ENCODE measurements at places on chromosomes 2 and 18.

DNA sequence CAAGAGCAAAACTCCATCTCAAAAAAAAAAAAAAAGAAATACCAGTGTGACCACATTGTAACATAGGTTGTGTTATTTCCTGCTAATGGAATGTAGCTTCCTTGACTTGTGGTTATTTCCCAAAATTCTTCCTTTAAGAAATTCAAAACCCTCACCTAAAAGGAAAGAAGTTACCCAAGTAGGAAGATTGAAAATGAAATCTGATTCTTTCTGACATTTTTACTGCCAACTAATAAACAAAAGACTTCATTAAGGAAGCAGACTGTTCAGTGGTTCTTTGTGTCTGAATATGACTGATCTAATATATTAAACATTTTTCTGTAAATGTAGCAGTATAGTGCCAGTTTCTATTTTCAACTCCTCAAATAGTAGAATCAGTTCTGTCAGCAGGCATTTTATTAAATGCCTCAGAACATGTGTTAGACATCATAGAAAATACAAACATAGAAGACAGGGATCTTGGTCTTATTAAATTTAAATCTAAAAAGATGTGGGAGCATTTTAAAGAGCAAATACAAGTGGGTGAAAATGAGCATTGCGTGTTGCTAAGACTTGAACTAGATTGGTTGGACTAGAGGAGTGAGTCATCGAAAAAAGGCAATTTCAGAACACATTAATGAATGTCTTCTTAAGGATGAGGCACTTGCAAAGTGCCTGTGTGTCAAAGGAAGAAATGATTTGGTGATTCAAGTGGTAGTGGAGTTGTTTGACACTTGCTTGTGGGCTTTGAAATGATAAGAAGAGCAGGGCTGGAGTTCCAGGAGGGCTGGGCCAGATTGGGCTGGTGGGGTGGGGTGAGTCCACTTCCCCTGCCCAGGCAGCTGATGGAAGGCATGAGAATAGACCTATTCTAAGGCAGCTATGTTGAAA, 53.4 kb downstream of the PKP4 start:
- no peak for DNase-seq

DNA sequence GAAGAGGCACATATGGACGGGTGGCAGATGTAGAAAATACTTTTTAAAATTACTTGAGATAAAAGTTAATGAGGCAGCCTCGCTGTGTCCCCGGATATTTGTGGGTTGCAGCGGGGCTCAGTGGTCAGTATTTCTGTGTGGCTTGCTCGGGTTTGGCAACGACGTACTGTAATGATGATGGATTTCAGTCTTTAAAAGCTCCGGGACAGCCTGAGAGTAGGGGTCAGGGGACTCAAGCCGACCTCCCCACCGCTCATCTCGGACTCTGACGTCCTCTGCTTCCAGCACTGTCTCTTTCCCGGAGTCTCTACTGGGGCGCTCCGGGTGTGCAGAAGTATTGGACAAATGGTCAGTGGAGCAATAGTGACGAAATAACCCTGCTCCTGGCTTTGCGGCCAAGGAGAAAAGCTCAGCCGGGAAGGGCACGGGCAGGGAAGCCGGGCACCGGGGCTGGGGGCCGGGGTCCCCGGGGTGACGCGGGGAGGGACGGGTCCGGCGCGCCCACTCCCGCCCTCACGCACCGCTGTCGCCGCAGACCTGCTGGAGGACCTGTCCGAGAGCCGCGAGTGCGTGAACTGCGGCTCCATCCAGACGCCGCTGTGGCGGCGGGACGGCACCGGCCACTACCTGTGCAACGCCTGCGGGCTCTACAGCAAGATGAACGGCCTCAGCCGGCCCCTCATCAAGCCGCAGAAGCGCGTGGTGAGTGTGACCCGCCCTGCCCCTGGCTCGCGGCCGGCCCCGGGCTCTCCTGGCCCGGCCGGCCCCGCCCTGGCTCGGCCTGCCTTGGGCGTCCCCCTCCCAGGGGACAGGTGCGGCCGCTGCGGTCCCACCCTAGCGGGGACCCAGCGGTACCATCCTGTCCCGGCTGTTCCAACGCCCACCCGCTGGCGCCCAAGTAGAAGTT, 7.3 kb downstream of the GATA6 start:
- DNase-seq, result no peak

GRCh38 chr2:137772451-137772850, 191.8 kb upstream of the HNMT start:
- DNase-seq, result no peak

- DNase-seq, result no peak
Measured at GRCh38 chr2:121435790-121436189, 94.9 kb upstream of the RNU4ATAC start.

GRCh38 chr2:152537081-152537651, 180.1 kb downstream of the PRPF40A start:
- DNase-seq, result no peak

GRCh38 chr18:77096936-77097886, 35.4 kb downstream of the MBP start:
- DNase-seq, result no peak

DNA sequence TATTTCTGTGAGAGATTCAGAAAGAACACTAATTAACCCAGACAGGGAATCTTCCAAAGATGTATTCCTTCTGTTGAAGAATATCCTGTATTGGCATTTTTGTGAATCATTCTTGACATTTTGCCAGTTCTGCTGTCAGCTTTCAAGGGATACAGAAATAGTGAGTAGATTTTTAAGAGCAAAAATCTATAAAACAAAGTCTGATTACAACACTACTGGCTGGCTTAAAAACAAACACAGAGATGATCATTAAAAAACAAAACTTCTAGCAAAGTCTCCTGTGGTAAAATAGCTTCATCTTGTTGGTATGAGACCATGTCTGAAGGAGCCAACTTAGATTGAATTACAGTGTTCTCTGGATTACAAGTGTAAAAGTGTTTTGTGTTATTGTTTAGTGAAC, 866.3 kb upstream of the KLHL29 start:
- no peak for DNase-seq

DNA sequence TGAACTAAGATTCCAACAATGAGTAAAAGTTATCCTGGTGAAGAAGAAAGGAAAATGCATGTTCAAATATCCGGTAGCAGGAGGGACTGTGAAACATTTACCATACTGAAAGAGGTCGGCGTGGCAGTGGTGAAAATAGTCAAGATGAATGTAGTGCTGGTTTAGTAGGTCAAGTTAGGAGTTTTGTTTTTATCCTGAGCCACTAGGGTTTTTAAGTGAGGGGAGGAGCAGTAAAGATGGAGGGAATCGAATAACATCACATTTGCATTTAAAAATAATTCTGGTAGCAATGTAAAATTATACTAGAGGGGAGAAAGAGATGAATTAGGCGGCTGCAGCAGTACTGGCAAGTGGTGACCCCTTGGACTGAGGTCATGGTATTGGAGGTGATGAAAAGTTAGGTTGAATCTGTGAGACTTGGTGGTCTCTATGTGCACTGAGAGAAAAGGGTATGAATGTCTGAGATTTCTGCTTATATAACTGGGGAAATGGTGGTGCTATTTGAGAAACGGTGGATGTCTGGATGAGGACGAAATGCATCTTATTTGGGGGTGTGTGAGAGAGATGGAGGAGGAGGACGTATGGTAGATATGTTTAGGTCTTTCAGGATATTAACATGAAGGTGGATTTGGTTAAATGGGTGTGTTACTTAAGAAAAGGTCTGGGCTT, 5.9 kb downstream of the VAPA start:
- no peak for DNase-seq

- DNase-seq, result no peak
Measured at GRCh38 chr2:68740400-68740914, 5.8 kb downstream of the ARHGAP25 start.

GRCh38 chr2:67476809-67477790, 80.0 kb downstream of the ETAA1 start:
- no peak for DNase-seq

- DNase-seq, result no peak
Measured at GRCh38 chr2:53572696-53573095, 194.9 kb upstream of the CHAC2 start.

GRCh38 chr2:234025891-234026401, 24.6 kb upstream of the SPP2 start:
- no peak for DNase-seq

GRCh38 chr2:152127628-152128027, 28.8 kb upstream of the CACNB4 start:
- no peak for DNase-seq

- no peak for DNase-seq
Measured at GRCh38 chr2:64262071-64262470, 117.9 kb upstream of the PELI1 start.

GRCh38 chr2:224927011-224927410, 115.3 kb downstream of the DOCK10 start:
- no peak for DNase-seq

- no peak for DNase-seq
Measured at GRCh38 chr2:159818940-159819339, 20.9 kb upstream of the CD302 start.

GRCh38 chr2:5696404-5696944, 4.3 kb downstream of the SOX11 start:
- DNase-seq, result no peak

- DNase-seq, result no peak
Measured at GRCh38 chr2:235803028-235803427, 309.2 kb downstream of the AGAP1 start.

- DNase-seq, result no peak
Measured at GRCh38 chr2:212939777-212940531, 211.5 kb downstream of the IKZF2 start.

GRCh38 chr2:80199504-80199903, 105.0 kb downstream of the LRRTM1 start:
- DNase-seq, result no peak

GRCh38 chr2:24410976-24411375, 50.6 kb upstream of the ITSN2 start:
- no peak for DNase-seq

DNA sequence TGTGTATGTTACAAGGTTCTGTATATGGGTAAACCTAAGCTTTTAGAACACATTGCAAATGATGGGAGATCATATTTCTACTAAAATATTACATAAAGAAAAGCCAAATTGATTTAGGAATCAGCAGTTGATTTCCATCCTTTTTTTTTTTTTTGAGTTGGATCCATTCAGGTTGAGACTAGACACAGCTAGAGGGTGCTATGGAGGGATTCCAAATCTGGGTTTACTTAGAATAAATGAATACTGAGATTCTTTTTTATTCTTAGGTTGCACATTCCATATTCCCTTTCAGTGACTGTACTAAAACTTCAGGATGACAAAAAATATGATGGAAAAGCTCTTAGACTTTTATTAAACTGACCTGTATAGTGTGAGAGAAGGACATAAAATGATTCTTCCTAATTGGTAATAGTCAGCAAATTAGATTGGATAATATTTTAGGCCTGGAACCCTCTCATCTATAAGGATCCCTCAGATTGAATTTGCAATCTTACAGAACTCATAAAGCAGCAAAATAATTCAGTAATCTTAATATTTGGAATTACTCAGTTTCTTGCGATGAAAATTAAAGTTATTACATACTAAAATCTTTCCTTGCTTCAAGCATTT, 183.3 kb upstream of the SESTD1 start:
- DNase-seq, result no peak

- no peak for DNase-seq
Measured at GRCh38 chr2:229350883-229351282, 79.8 kb upstream of the PID1 start.

- DNase-seq, result no peak
Measured at GRCh38 chr2:184336688-184337087, 261.6 kb upstream of the ZNF804A start.

DNA sequence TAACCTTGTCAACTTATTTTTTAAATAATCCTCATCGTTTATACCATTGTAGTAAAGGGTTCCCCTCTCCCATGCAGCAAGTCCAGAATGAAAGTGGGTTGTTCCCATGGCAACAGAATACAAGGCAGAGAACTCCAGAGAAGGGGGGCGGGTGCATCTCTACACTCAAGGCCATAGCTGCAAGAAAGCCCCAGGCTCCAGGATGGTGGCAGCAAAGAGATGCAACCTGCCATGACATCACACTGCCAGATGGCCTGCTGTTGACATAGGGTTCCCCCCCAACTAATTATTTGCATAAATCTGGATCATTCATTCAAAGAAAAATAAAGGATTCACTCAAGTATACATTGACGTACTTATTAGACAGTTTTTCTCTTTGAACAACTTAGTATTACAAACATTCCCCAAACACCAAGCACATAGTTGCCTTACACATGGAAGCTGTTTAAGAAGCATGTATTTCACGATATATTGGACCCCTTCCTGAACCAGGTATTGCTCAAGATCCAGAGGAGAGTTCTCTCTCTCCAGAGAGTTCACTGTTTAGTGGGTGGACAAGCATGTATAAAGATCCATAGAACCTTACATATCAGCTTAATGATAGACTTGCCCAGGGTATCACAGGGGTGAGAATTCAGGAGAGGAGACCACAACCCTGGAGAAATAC, 87.4 kb upstream of the KLF7 start:
- no peak for DNase-seq

DNA sequence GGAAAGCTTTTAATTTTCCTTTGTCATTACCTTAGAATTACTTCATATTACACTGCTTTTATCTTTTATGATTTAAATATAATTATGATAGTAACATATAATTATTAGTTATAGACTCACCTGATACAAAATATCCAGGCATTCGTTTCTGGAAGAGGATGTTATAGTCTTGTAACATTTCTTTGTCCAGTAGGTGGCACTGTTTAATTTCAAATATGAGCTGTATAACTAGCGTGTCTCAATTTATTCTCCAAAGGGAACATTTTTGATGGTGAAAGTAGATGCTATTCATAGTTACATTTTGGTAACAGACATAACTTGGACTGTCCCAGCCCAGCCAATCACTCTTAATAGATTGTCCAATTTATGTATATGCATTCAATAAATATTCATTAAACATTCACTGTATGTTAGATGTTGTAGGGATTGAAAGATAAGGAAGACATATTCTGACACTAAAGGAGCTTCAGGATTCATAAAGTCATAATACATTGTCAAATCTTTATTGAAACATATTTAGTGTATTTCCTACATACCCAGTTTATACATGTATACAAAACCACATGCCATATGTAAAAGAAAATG, 19.2 kb downstream of the DAW1 start:
- DNase-seq, result no peak

DNA sequence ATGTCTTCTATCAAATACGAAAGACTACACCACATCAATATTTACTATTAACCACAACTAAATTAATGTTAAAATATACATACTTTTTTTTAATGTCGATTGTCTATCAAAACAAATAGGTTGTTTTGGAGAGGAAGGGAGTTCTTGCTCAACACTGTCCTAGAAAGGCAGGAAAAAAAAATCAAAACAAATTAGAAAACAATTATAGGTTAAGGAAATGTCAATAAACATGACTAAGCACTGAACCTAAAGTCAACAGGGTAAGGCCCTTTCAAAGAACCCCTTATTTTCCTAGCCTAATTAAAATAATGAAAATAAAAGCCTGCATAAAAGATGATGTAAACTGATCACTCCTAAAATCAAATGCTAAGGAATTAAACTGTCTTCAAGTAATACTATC, 2.8 kb downstream of the CEP76 start:
- DNase-seq, result no peak

GRCh38 chr2:72612614-72613160, 213.1 kb downstream of the EXOC6B start:
- DNase-seq, result no peak

GRCh38 chr2:167369083-167369482, 480.8 kb downstream of the XIRP2 start:
- no peak for DNase-seq

- no peak for DNase-seq
Measured at GRCh38 chr2:217626926-217627325, 375.9 kb downstream of the TNS1 start.
